ENCODE measurements at places on chromosomes 7 and 10.

DNA sequence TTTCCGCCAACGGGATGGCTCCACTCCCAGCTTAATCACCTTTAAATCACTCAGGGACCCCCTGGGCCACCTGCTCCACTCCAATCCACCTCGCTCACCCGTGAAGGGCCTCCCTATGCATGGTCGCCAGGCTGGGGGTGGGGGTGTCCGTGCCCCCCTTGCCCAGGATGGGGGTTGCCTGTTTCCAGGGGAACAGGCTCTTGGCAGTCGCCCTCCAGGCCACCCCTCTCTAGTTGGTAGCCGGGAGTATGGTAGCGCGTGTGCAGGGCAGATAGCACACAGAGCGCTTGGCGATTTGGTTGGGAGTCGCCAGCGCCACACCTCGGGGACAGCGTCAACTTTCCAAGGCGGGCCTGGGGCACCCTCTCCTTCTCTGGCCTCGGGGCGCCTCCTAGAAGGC is 134.9 kb upstream of the ZNF92 start:
- DNase-seq: no peak

DNA sequence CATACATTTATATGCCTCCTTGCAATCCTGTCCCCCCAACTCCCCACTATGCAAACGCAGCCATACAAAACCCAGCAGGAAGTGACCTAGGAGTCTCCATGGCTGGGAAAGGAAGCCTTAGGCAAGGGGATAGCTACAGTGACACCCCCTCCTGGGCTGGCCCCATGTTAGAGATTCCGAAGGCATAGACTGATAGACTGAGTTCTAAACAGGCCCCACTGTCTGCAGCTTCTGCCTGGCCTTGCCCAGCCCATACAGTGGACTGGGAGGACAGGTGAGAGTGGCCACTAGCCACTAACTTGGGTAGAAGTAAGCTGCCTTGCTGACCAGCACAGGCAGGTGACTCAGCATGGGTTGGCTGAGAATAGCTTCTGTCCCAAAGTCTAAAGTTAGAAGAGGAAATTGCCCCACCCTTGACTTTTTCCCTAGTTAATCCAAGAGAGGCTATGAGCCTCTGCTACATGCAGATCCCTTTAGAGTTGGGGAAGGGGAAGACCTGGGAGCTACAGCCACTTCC is 106.3 kb downstream of the C10orf105 start:
- DNase-seq: peak; percentile 36

DNA sequence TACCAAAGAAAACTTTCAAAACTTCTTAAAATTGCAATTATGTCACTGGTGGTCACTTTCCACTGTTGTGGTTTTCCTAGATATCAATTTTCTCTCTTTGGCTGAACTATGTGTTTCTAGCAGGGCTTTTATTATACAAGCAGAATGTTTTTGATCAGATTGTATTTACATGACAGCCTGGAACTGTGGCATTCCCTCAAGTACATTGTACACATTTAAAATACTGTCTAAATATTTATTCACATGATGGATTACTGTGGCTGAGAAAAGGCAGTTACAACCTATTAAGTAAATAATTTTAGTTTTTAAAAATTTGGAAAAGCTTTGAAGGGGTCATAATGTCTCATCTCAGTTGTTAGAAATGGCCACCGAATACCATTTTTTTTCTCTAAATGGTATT is 231.9 kb upstream of the PPP1R3A start:
- DNase-seq: no peak

GRCh38 chr10:126963354-126963753 is 58.1 kb downstream of the DOCK1 start:
- DNase-seq: no peak

- DNase-seq: no peak
Measured at GRCh38 chr10:93126483-93127052, 52.9 kb downstream of the CYP26A1 start.

DNA sequence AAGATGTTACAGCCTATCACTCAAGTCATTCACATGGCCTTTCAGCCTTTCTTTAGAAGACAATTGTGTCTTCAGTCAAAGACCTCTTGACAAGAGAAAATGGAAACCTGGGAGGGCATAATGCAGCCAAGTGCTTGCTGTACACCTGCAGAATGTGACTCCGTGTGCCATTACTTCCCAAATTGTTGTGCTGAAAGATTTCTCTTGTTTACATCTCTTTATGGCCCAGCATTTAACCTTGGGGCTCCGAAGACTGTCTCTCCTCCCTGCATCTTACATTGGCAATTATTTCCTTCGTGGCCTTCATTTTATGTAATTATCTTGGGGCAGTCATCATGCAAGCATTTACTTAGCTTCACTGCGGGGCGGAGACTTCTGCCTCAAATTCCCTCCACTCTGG is 287.0 kb downstream of the TCF7L2 start:
- no peak for DNase-seq

GRCh38 chr10:86686972-86687371 is 18.7 kb downstream of the LDB3 start:
- DNase-seq: no peak

- DNase-seq: no peak
Measured at GRCh38 chr10:109996225-109996624, 11.6 kb upstream of the ADD3 start.

- no peak for DNase-seq
Measured at GRCh38 chr10:49157229-49157628, 23.4 kb upstream of the FAM170B start.

DNA sequence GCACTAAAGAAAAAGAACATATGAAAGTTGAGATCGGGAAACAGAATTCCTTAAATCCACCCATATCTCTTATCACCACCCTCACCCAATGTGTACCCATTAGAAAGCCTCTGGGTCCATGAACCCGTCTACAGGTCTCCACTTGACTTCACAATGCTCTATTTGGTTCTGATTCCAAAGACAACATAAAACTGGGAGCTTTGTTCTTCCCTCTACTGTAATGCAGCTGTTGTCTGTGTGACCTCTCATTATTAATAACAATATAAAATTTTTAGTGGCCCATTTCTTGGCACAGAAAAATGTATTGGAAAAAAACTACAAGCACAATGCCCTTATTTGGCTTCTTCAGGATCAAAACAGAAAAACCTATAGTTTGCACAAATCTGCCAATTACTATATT is 30.0 kb downstream of the DOCK4 start:
- DNase-seq: no peak

DNA sequence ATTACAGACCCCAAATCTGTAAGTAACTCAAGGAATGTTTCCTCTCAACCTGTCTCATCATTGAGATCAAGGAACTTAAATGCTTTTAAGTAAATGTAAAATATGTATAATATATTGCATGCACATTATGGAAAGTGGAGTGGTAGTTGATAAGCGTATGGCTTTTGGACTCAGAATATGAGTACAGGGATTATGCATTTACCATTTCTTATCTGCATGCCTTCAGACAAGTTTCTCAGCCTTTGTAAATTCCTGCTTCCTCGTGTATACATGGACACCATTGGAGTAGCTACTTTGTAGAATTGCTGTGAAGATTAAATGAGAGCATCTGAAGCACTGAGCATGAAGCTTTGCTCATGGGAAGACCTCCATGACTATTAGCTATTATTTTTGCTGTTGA is 70.5 kb downstream of the CACNB2 start:
- DNase-seq: no peak

DNA sequence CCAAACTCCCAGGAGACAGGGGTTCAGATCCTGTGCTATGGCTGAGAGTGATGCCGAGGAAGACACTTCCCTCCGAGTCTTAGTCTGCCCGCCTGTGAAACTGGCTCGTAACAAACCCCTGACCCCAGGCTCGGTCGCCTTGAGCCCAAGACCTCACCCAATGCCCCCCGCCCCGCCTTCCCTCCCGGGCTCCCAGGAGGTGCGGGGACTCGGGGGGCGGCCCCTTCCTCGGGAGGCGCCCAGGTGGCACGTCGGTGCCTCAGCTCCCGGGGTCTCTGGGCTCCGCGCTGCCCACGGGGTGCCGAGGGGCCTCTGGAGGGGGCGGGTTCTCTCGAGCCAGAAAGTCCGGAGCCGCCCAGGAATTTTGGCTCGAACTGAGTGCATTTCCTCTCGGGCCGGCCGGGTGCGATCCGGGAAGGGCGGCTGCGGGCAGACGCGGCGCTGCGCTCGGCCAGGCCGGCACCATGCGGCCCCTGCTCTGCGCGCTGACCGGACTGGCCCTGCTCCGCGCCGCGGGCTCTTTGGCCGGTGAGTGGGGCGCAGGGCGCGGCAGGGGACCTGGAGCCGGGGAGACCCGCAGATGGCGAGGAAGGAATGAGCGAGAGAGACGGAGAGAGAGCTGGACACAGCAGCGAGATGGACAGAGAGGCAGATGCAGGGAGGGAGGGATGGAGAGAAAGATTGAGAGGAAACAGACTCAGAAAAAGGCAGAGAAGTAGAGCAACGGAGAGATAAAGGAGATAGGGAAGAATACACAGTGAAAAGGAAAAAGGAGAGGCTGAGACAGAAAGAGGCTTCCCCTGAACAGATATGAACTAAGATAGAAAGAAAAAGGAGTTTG is at the start of gene PLAC9:
Gene PLAC9 (plus strand): TSS at position 432 of the 841 bp plus-strand sequence. CDS start 33 bp downstream, at position 465.
- no peak for DNase-seq

DNA sequence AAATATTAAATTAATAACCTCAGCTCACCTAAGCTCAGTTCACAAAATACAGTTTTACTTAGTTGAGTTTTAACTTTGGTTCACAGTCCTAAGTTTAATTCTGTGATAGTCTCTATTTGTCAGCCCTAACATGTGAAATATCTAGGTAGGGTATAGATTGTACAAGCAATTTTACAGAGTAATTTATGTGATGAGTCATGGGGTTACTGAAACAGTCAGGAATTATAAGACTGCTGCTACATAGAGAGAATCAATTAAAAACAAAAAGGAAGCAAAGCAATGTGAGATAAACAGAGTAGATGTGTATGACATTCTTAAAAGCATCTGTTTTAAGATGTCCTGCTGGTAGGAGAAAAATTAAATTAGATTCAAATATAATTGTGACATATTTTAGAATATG is 1018.2 kb upstream of the KCND2 start:
- peak; percentile 20 for DNase-seq

GRCh38 chr7:88289564-88290025 is 17.1 kb downstream of the STEAP4 start:
- peak; percentile 64 for DNase-seq

DNA sequence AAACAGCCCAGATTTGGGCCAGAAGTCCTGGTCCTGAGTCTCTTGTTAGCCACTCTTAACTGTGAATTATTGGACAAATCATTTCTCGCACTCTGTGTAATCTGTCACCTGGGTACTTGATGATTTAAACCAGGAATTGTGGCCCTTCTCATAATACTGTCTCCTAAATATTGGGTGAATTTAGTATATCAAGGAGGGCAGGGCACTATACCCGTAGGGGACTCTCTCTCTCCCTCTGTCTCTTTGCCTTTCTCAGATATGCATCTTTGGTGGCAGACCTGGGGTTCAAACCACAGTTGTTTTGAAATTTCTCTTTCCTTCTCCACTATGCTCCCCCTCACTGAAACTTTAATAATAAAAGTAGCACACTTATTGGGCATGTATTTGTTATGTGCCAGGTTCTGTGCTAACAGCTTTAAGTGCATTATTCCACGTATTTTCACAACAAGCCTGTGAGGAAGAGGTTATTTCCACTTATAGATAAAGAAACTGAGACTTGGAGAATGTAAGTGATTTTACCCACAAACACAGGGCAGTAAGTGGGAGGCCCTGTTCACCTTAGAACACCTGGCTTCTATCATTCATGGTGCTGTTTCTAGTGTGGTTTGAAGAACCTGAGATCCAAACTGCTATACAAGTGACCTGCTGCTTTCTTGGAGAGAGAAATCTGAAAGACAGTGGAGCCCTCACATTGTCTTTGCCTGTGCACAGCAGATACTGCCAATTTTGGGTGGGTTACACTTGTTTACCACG is 11.8 kb downstream of the FAS start:
- DNase-seq: no peak

- DNase-seq: no peak
Measured at GRCh38 chr10:73424478-73424877, 8.9 kb downstream of the MSS51 start.

GRCh38 chr7:129123510-129123857 is 21.0 kb upstream of the TSPAN33 start:
- DNase-seq: no peak
